ENCODE measurements at places on chromosomes 3 and 15.

- no peak for ATAC-seq
Observed at GRCh38 chr3:51845129-51845528, 16.3 kb upstream of the IQCF2 start.

GRCh38 chr3:192923731-192924130, 6.1 kb upstream of the MB21D2 start:
- ATAC-seq, result no peak

GRCh38 chr3:145854499-145854898, 306.5 kb downstream of the PLOD2 start:
- no peak for ATAC-seq

DNA sequence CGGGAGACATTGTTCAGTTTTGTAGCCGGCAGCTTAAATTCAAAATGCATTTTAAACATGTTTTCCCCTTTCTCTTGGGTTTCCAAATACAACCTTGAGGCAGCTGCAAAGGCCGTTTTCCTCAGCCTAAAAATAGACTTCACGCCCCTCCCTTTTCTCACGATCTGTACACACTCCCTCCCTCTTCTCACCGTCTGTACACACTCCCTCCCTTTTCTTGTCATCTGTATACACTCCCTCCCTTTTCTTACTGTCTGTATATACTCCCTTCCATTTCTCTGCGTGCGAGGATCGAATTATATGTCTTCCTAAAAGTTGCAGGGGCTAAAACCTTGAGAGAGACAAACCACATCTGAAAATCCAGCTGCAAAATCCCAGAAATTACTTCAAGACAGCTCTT, 8.9 kb downstream of the MUC4 start:
- ATAC-seq, result no peak

GRCh38 chr3:32467333-32468070, 35.1 kb downstream of the CMTM6 start:
- ATAC-seq, result peak; percentile 65

DNA sequence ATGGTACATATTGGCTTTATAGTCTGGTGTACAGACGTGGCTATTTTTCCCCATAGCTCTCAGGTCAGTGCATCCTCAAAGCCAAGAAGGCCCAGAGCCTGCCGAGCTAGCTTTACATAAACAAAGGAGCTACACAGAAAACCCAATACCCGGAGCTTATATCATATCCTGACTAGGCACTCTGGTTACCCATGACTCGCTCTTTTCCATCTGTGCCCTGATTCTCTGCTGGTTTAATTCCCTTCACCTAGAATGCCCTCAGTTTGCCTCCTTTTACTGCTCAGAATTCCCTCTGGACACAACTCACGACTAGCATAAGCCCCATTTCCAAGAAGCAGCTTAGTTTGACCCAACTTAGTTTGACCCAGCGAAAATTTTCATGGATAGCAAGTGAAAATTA, 110.8 kb downstream of the TIGIT start:
- no peak for ATAC-seq

DNA sequence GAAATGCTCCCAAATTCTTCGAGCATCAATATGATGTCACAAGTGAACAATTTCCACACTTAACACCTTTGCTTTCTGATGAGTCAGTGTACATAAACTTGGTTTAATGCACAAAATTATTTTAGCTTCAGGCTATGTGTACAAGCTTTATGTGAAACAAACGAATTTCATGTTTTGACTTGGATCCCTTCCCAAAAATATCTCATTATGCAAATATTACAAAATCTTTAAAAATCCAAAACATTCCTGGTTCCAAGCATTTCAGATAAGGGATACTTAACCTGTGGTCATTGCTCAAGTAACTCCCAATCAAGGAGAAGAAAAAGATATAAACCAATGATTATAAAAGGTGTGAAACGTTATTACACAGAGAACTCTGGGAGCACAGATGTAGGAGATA, 25.2 kb downstream of the RAB5A start:
- no peak for ATAC-seq

DNA sequence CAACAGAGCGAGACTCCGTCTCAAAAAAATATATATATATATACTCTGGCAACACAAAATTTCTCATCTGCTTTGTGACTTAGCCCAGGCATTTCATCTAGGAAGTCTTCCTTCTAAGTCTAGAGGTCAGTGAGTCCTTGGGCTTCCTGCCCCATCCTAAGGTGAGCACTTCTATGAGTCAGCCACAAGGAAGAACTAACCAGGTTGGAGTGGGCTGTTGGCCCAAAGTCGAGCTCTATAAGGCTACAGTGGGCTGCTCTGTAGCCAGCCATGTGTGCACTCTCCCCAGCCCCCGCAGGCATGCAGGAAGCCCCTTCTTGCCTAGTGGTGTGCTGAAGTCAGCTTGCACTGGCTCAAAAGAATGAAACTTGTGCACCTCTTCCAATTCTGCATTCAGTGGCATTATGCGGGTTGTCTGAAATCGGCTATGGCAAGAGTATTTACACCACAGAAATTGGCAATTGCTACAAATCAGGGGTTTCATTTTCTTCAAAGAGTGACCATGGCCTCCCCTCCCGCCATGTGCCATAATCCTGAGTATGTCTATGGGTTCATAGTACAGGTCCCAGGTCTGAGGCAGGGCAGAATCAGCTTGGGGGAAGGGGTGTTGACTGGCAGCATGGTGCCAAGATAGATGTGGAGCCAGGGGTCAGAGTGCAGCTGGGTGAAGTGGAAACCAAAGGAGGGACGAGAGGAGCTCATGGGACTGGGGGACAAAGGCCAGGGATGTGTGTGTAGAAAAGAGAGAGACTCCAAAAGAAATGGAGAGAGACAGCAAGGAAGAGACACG, 22.0 kb upstream of the LOXL1 start:
- ATAC-seq, result no peak

GRCh38 chr3:128051459-128051836, 789 bp upstream of the SEC61A1 start:
- no peak for ATAC-seq

DNA sequence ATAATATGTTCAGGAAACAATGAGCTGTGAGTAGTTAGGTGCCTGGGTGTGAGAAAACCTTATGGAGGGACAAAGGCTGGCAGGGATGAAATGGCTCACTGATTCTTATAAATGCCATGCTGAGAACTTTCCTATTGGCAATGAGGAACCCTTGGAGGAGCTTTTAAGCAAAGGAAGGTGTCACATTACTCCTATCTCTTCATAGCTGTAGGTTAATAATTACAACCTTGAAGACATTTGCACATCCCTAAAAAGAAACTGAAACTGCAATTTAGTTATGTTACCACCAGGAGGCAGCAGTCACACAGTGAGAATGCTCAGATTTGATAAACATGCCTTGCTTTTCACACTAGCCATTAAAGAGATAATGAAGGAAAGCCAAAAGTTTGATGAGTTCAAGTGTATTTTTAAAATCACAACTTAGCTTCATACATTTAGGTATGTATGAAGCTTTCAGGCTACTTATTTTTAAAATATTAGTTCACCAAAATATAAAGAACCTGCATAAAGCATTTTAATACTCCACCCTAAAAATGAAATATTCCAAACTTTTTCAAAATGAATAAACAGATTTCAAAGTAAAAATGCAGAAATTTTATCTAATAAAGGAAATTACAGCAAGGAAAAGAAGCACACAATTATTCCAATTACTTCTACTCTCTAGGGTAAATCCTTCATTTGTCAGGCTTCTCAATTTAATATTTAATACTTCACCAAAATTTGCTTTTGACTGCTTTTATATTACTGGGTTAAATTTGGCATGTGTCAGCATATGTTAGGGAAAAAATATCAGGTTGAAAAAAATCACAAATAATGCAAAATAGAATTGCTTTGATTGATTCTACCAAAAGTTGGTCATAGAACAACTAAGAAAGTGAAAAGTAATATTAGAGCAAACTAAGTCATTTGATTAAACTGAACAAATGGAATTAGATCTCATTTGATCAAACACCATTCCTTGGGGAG, 136.9 kb upstream of the SLC2A2 start:
- no peak for ATAC-seq

GRCh38 chr3:71859123-71859519, 74.2 kb upstream of the PROK2 start:
- peak; percentile 89 for ATAC-seq

DNA sequence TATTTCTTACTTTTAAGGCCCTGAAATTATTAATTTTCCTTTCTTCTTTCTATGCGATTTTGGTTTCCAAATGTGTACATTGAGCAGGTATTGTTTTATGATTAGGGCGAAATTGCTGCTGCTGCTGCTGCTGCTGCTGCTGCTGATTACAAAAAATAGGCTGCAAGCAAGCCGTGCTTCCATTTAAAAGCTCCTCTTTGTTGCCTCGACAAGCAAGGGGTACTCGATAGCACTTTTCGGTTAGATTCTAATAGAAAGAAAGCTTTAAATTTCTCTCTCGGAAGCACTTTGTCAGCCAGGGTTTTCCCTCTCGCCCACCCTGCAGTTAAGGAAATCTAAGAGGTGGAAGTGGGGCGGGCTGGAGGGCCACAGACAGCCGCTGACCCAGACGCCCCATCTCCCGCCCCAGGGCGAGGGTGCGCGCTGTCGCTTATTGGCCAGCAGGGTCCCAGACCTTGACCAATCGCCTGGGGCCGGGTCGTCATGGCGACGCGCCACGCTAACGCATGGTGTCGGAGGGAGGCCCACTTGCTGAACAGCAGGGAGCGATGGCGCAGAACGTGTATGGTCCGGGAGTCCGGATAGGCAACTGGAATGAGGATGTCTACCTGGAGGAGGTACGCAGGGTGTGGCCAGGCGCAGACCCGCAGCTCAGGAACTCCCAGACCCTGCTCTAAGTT, at the start of gene CFAP161:
Gene CFAP161, plus strand, starts transcription at position 489 of the 680 bp plus-strand sequence. Its CDS starts 60 bp downstream, at position 549.
- peak; percentile 56 for ATAC-seq

GRCh38 chr3:16401273-16401672, 112.2 kb downstream of the RFTN1 start:
- ATAC-seq, result no peak

DNA sequence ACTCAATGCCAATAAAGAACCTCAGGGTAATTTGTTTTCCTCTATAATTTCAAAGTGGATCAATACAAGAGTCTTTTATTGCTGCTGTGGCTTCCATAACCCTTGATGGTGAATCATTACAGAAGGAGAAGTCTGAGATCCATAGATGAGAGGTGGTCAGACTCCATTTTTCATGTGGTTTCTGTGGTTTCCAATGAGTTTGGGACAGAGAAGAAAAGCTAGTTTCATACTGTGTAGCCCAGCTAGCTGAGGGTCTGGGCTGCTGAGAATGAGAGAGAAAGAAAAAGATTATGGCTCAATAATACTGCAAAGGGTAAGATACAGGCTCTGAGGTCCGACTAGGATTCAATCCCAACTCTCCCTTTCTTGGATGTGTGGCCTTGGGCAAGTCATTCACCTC, 180.6 kb upstream of the LRRN1 start:
- no peak for ATAC-seq

DNA sequence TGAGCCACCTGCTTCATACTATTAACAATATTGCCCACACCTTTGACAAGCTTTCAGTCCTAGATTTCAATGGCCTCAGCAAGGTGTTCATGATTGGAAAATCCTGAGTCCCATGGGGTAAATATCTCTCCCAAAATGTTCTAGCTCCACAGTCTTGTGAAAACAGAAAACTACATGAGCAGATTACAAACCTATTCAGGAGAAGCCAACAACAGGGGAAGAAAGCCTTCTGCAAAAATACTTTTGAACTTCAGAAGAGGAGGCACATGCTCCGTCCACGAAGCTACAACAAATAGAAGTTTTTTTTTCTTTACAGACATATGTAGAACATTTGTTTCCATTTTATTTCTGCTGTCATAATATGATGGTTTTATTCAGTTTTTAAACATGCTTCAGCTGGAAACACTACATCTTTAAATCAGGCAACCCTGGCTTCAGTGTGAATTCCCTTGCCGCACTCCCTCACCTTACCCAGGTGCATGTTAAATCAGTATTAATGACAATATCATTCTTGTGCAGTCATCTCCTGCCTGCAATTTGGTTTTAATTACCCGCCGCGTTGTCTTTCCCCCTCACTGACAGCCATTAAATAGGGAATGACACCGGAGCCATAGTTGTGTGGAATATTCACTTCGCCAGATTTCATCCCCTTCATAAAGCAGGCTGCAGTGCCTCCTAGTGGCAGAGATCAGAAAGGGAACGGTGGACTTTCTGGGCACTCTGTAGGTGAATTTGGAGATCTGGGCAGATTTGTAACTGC, 725.5 kb upstream of the ARRDC4 start:
- no peak for ATAC-seq

- ATAC-seq, result peak; percentile 52
Observed at GRCh38 chr3:189630767-189631372, 319 bp upstream of the TP63 start.

GRCh38 chr15:77266708-77267386, 153.1 kb downstream of the PEAK1 start:
- ATAC-seq, result no peak

GRCh38 chr3:66656609-66657008, 155.8 kb upstream of the LRIG1 start:
- no peak for ATAC-seq

DNA sequence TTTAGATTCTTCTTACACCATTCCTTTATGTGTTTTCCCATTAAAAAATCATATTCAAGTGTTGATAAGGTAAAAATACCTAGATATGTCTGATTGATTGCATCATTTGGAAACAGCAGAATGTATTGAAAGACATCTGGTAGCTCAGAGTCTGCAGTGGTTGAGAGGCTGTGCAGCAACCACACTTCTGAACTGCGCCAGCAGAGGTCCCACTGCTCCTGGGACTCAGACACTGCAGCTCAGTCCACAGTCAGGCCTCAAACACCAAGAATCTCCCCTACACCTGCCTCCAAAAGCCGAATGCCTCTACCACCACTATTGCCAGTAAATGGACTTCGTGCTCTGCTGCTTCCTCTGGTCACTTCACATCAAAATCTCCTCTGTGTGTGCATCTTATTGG, 176.9 kb upstream of the LMCD1 start:
- peak; percentile 80 for ATAC-seq

GRCh38 chr15:71551566-71551965, 258.8 kb upstream of the NR2E3 start:
- no peak for ATAC-seq

DNA sequence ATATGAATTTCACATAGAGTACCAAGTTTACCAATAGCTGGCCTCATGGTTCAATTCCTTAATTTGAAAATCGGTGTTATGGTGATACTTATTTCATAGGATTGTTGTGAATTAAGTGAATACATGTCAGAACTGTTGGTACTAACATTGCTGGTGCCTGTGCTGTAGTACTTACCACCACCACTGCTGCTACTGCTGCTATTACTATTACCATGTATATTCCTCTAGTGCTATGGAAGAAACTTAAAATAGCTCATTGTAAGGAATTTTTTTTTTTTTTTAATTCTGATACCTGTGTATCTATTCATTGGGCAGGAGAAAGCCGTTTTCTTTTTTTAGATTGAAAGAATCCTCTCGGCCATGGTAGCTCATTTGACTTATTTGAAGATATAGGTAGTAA, 3.6 kb downstream of the FYTTD1 start:
- no peak for ATAC-seq
